Activated CD4-positive, alpha-beta T cell treated with anti-CD3 and anti-CD28 coated beads for 48 hours (primary cell): ENCODE measurements at places on chromosomes 5 and 9.

DNA sequence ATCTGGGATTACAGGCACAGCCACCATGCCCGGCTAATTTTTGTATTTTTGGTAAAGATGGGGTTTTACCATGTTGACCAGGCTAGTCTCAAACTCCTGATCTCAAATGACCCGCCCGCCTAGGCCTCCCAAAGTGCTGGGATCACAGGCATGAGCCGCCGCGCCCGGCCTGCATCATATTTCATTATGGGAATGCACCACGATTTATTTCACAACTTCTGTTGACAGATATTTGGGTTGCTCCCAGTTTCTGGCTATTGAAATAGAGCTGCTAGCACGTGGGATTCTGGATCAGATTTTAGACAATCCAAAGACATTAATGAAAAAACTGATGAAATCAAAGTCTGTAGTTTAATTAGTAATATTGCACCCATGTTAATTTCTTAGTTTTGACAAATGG is 48.4 kb upstream of the FUBP3 start:
- no peak for DNase-seq

GRCh38 chr9:137431416-137431931 is 8.3 kb downstream of the NOXA1 start:
- no peak for DNase-seq

DNA sequence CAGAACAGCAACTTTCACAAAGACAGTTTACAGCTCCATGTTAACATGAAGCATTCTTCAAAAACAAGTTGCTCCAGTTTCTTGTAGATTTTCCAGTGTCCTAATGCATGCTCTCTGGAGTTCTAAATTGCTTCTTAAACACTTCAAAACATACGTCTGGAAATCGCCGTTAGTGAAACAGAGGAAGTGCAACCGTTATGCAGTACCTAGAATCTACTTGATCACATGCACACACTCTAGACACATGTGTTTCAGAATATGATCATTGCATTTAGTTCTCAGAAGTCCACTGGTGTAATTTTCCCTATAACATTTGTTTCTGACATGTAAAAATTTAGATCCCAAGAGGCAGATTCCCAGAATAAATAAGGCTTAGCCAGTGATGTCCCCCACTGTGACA is 41.1 kb upstream of the RUFY1 start:
- no peak for DNase-seq

GRCh38 chr9:135778421-135778820 is 76.4 kb downstream of the KCNT1 start:
- DNase-seq: no peak
